ENCODE measurements at places on chromosomes 2 and 18. TPM values are rescaled to one million over a fixed set of nuclear protein-coding genes. Genes with fewer than 3 reads are reported as not detected.

The RFX8 gene
- 0.25 TPM for total RNA-seq

The RNU2-63P gene
- 13.3 TPM for total RNA-seq

The KLHL14 gene
- 1.4 TPM for total RNA-seq

The NT5C1B gene
- total RNA-seq = not detected

The KCNE4 gene
- total RNA-seq = not detected

The KDSR gene
- 56.3 TPM for total RNA-seq

The RGPD6 gene
- 92.7 TPM for total RNA-seq

The CHMP3 gene
- total RNA-seq = 71.1 TPM

The METTL4 gene
- 21.4 TPM for total RNA-seq

The IL1R1 gene
- 4.5 TPM for total RNA-seq

The FAM228A gene
- 0.35 TPM for total RNA-seq

The SERPINE2 gene
- 7.5 TPM for total RNA-seq

The ICOS gene
- 49.6 TPM for total RNA-seq

The MTCL1 gene
- 0.40 TPM for total RNA-seq

The TTC21B gene
- total RNA-seq = 31.4 TPM

The TRIM54 gene
- total RNA-seq = not detected

The C2orf42 gene
- total RNA-seq = 39.9 TPM

The MYOM1 gene
- 2.2 TPM for total RNA-seq

The EGR4 gene
- total RNA-seq = 0.28 TPM

The OR6B2 gene
- total RNA-seq = not detected

The SDC1 gene
- 1.2 TPM for total RNA-seq

The TMEM247 gene
- not detected for total RNA-seq

Measured in T-cell (primary cell).